ENCODE measurements at places on chromosomes 5 and 9. TPM values are rescaled to one million over a fixed set of nuclear protein-coding genes. Genes with fewer than 3 reads are reported as not detected.

PTGR1 gene
- 4.7 TPM for total RNA-seq

MAPK9 gene
- 37.0 TPM for total RNA-seq

DNA sequence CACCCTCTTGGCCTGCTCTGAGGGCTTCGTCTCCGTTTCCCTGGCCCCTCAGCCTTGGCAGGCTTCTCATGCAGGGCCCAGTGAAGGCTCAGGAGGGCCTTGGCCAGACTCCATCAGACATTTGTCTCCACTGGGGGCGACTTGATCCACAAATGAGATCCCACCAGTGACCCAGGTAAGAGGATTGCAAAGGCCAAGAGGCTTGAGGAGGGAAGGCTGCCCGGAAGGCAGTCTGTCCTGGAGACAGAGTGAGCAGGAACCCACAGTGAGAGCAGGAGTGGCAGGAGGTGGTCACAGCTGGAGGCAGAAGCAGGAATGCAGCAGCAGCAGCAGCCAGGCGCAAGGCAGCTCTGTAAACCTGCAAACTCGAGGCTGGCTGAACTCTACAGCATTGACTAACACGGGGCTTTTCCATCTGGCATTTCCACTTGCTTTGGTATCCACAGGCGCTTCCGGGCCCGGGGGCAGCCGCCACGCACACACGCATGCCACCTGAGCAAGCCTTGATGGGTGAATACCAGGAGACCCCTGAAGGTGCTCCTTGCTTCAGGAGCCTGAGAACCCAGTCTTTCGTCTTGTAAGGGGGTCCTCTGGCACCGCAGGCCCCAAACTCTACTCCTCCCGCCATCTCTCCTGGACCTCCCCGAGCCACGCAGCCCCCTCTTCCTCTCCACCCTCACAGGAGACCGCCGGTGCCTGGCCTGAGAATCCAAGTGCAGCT is 14.7 kb downstream of the MGAT1 start:
- DNase-seq, result no peak

GRCh38 chr5:146793709-146794108 is 84.8 kb downstream of the PPP2R2B start:
- no peak for DNase-seq
